ENCODE measurements at places on chromosomes 2 and 18.

GRCh38 chr2:220465700-220466099 lies 838.3 kb downstream of the SLC4A3 start:
- DNase-seq = no peak

GRCh38 chr2:176637486-176638166 lies 368.4 kb downstream of the MTX2 start:
- peak; percentile 46 for DNase-seq

- DNase-seq = no peak
These were observed 159.6 kb upstream of the LMAN1 start for GRCh38 chr18:59518705-59519104.

DNA sequence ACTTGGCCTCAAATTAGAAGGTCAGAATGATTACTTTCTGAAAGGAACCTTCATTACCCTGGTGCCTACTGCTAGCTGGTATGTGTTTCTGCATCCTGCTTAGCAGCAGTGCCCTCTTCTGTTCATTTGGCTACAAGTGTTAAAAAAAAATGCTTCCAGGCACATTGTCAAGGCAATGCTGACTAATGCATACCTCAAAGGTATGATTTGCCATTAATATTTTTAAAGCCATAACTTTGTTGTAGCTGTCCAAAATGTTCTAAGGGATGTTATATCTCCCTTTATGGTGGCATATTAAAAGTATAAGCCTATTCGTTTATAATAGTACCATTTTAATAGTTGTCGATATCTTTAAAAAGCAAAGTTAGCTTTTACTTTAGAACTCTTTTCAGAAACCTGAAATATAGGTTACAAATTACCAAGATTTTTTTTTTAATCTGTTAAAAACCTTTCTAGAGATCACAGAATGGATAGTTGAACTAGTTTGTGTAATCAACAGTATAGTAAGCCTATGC lies 52.0 kb upstream of the FAM171B start:
- DNase-seq = peak; percentile 64

DNA sequence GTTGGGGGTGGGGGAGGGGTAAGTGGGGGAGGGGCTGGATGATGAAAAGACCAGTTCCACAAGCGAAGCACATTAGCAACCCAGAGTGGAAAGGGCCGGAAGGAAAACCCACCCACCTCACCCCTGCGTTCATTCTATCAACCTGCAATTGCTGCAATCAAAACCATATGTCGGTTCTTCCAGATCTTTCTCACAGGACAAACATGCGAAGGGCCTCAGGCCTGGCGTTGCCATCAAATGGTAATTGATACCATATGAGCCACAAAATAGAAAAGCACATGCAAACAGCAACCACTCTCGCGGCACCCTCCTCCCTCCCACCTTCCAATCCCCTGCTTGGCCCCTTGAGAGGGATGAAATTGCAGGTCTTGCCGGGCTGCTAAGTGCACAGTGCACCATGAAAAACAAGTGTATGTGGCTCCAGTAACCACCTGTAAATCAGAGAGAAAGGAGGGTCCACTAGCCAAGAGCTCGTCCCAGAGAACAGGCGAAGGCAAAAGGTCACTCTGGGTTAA lies 287.5 kb downstream of the TCF4 start:
- DNase-seq = no peak

- DNase-seq = no peak
These were observed 168.3 kb downstream of the NR4A2 start for GRCh38 chr2:156164091-156164720.

- no peak for DNase-seq
These were observed 165.5 kb upstream of the HAAO start for GRCh38 chr2:42957861-42958301.

GRCh38 chr2:99776206-99776905 lies 286.5 kb upstream of the REV1 start:
- no peak for DNase-seq

- no peak for DNase-seq
These were observed 54.5 kb upstream of the UPP2 start for GRCh38 chr2:158047156-158047611.

DNA sequence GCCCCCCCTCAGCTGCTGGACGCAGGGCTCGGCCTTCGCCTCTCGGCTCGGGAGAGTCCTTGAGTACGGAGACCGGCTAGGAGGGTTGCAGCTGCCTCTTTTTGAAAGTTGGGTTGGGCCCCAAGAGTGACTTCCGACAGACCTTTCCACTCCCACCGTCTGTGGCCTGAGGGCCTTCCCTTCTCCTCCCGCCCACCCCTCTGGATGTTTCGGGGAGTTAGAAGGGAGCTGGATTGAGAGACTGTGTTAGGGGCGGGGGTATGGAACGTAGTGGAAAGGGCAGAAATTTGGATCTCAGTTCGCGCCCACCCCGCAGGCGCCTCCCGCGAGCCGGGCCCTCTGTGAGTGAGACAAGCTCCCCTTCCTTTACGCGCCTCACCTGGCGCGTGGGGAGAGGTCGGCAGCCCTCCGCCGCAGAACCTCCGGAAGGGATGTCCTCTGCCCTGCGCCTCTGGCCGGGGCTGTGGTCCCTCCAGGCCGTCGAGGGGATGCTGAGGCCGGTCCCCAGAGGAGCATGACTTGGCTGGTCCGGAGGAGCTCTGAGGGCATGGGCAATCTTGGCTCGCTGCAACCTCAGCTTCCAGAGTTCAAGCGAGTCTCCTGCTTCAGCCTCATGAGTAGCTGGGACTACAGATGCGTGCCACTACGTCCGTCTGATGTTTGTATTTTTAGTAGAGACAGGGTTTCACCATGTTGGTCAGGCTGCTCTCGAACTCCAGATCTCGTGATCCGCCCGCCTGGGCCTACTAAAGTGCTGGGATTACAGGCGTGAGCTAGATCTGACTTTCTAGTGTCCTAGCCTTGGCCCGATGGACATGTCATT lies 15.9 kb downstream of the C2orf74 start:
- DNase-seq = peak; percentile 66

DNA sequence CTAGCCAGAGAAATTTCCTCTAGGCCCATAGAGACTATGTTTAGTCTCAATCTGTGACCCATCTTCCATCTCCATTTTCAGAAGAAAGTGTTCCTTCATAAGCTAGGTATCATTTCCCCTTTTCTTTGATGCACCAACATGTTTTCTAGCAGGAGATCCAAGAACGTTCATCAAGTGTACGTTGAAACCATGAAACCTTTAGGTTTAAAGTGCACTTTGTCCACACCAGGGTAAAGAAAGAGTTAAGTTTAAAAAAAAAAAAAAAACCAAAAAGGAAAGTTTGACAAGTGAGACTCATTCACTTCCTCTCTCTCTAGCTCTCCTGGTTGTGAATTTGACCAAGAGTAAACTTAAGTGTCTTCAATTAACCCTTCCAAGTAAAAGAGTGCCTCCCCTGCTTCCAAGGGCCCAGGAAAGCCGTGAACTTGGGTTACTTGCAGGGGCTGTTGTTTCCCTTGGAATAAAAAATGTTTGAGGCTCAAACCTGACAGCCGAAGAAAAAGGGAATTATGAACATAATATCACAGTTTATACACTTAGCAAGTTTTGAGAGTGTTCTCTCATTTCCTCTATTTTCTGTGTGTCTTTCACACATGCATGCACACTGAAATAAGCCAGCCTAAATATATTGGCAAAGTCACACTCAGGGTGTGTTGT lies 56.7 kb downstream of the LBH start:
- DNase-seq = peak; percentile 26

- DNase-seq = no peak
These were observed 321.2 kb upstream of the FANCL start for GRCh38 chr2:58562276-58562675.

GRCh38 chr2:157415591-157416101 lies 28.2 kb downstream of the CYTIP start:
- peak; percentile 77 for DNase-seq
